Stimulated activated memory B cell treated with anti-CD40 and anti-IgM and Interleukin-4, amounts not matched to agents 10 μg/mL and 1 μg/mL and 100 μg/mL, for 72 hours (primary cell): ENCODE measurements at places on chromosomes 5 and 9.

DNA sequence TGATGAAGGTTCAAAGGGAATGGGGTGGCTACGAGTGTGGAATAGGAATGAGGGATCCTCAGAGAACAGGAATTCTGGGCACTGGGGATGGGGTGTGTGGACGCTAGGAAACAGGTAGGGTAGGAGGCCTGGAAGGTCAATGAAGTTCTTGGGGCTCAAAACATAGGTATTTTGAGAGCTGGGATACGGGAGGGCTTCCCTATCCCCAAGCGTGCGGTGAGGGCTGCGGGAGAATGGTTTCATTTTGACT lies 718 bp downstream of the QSOX2 start:
- no peak for ATAC-seq

- ATAC-seq = peak; percentile 83
Observed at GRCh38 chr5:133932441-133933168, 35.8 kb downstream of the C5orf15 start.

DNA sequence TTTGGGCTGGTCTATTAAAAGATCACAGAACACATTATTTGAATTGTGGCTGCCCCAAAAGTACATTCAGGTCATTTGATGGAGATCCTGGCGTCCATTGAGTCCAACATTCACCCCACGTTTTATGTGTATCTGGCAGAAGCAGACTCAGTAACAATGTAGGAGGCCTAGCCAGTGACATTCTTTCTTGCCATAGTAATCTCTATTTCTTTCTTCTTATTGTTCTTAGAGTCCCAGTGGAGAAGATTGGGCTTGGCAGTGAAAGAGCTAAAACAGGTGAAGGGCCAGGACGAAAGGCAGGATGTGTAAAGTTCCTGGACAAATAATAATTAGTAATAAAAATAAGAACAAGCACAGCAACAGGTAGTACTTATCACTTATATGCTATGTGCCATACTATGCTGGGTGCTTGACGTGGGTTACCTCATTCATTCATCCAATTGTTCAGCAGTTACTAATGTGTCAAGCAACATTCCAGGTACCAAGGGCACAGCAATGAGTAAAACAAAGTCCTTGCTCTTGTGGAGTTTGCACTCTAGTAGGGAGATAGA lies 12.6 kb upstream of the ANKH start:
- no peak for ATAC-seq

DNA sequence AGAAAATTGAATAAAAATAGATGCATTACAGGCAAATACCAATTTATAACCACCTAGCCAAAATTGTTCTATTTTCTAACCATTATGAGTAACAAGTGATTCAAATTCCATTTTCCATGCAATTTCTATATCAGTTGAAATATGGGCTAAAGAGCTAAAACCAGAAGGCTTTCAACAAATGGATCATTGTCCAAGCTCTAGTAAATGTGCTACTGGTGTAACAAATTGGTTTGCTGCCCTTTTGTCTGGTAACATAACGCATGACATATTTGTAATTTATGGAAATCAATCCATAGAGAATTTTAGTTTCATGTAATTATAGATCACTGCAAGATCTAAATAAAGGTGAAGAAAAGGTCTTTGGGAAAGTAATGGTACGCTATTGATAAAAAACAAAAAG lies 708.0 kb upstream of the GRAMD2B start:
- ATAC-seq = no peak

DNA sequence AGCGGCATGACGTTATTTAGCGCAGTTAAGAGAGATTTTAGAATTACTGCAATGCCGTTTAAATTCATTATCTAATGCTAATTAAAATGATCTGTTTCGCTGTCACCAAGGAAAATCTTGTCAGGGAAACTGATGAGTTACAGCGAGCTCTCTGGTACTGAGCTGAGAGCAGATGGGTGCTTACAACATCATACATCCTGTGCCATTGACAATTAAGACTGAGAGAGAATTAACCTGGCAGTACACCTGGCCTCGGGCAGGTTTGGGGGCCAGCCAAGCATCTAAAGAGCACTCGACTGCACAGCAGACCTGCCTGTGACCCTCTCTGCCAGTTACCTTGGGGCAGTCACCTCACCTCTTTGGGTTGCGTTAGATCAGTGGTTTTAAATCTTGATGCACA lies 55.0 kb downstream of the PUM3 start:
- ATAC-seq = no peak
